ENCODE measurements at places on chromosomes 1 and 21. TPM values are rescaled to one million over a fixed set of nuclear protein-coding genes. Genes with fewer than 3 reads are reported as not detected.

The LCE1C gene
- total RNA-seq, result not detected

DNA sequence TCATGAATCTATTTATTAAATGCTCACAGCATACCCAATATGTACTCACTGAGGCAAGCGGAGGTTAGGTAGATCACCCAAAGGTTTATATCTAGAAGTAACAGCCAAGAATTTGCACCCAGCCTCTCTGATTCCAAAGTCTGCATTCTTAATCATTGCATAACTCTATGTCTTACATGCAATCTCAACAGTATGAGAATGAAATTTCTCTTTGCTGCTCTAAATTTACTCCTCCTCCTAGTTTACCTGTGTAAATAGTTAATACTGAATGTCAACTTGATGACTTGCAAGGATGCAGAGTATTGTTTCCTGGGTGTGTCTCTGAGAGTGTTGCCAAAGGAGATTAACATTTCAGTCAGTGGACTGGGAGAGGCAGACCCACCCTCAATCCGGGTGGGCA is 840.6 kb downstream of the BRINP3 start:
- H3K27me3 ChIP-seq, result no peaks in the 10 kb centered on the region
- no peaks in the 10 kb centered on the region for H3K4me1 ChIP-seq
- no peak for DNase-seq
- no peaks in the 10 kb centered on the region for H3K36me3 ChIP-seq

The LRRC53 gene
- total RNA-seq, result not detected

The SLC44A3 gene
- total RNA-seq, result 0.37 TPM

The S100A7A gene
- not detected for total RNA-seq

DNA sequence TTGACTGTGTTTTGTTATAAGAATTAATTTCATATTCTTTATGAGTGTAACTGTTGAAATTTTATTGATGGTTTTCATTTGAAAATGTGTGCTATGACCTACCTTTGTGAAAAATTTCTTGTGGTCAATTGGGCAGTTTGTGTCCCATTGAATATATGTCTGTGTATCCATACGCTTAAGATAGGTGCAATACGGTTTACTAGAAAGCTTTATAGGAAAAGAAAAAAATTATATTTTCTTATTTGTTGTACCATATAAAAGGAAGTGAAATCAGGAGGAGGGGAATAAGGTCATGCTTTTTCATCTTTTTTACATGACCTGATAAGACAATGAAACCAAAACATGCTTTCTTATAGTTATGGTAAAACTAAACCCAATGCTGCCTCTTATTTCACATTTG is 807.7 kb downstream of the USP25 start:
- no peak overlapping the region for H3K27ac ChIP-seq
- H3K4me1 ChIP-seq, result no peaks in the 10 kb centered on the region
- H3K36me3 ChIP-seq, result no peaks in the 10 kb centered on the region
- no peaks in the 10 kb centered on the region for H3K27me3 ChIP-seq
- no peak for DNase-seq

- peak overlapping the region; percentile 83 for H3K4me3 ChIP-seq
- DNase-seq, result no peak
- peaks cover 41% of the 10 kb centered on the region for H3K4me1 ChIP-seq
- no peaks in the 10 kb centered on the region for H3K27me3 ChIP-seq
- no peaks in the 10 kb centered on the region for H3K36me3 ChIP-seq
- peak overlapping the region; percentile 96 for H3K27ac ChIP-seq
Measured at GRCh38 chr1:228164561-228165371, 838 bp upstream of the IBA57 start.

The PDZK1IP1 gene
- not detected for total RNA-seq

GRCh38 chr1:16631248-16632043 is 18.1 kb upstream of the NBPF1 start:
- H3K4me3 ChIP-seq, result no peak overlapping the region
- peaks cover 4% of the 10 kb centered on the region for H3K4me1 ChIP-seq
- peak; percentile 17 for DNase-seq
- H3K27ac ChIP-seq, result no peak overlapping the region

The PTTG1IP gene
- total RNA-seq, result 70.2 TPM

GRCh38 chr1:203422116-203422515 is 53.5 kb upstream of the PRELP start:
- no peak overlapping the region for H3K4me3 ChIP-seq
- no peak for DNase-seq
- no peaks in the 10 kb centered on the region for H3K36me3 ChIP-seq
- no peak overlapping the region for H3K27ac ChIP-seq
- no peaks in the 10 kb centered on the region for H3K4me1 ChIP-seq

DNA sequence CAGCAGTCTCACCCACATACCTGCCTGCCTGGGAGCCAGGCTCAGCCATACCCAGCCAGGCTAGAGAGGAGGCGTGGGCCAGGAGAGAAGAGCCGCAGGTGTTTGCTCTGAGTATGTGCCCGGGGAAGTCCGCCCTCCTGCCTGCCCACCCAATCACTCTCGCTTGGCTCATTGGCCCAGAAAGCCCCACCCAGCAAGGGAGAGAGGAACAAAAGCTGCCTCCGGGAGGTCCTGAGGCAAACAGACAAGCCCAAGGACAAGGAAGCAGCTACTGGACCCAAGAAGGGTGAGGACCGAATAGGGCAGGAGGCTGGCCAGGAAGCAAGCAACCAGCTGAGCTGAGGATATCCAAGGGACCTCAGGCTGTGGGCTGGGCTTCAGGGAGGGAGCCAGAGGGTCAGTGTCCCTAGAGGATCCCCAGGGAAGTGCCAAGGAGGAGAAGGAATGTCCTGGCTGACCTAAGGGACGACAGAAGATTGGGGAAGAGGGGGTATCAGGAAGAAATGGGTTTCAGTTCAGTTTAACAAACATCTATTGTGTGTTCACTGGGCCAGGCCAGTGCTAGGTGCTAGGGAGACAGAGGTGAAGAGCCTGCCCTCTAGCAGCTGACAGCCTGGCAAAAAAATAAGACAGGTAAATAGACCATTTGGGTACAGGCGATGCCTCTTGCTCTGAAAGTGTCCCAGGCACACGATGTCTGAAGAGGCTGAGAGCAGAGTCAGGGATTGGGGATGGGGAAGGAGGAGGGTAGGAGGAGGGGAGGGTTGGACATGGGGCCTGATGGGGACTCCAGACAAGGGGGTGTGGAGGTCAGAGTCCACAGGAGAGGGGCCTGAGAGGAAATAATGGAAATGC is at the start of gene GJB4:
GJB4 (plus strand) TSS at position 238 of the 855 bp plus-strand sequence. CDS start 1,515 bp downstream, outside the sequence.
- H3K36me3 ChIP-seq, result no peaks in the 10 kb centered on the region
- H3K4me3 ChIP-seq, result no peak within 1 kb of the TSS
- H3K27me3 ChIP-seq, result no peaks in the 10 kb centered on the region

DNA sequence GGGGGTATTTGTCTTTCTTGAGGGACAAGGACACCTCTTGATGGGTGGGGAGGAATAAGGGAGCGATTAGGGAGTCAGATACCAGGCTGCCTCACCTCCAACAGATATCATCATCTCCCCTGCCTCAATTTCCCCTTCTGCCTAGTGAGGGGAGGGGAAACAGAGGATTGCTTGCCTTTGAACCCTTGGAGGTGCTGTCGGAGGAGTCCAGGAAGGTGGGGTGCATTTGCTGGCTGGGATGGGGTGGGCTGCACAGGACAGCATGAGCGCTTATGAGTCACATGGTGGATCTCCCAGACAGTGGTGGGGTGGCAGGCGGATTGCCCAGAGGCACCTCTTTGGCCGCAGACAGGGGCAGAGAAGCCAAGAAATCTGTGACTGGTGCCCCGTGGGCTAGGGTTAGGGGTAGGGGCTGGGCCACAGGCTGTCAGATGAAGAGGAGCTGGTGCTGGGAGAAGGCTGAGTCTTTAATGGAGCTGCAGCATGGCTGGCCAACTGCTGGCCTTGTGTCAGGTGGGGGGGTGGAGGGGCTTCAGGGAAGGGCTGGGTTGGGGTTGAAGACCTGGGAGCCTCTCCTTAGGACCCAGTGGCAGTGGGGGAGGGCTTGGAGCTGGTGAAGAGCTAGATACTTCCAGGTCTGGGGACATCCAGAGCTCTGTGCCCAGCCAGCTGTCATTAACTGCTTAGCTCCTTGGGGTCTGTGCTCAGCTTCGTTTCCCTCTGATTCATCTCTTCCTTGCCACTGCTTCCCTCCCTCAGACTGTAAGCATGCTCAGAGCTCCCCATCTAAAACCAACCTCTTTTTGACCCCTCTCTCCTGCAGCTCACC is 7.0 kb upstream of the ADORA1 start:
- no peak overlapping the region for H3K27ac ChIP-seq
- peaks cover 57% of the 10 kb centered on the region for H3K27me3 ChIP-seq
- H3K4me1 ChIP-seq, result peaks cover 4% of the 10 kb centered on the region
- H3K4me3 ChIP-seq, result no peak overlapping the region
- peak; percentile 4 for DNase-seq

The PCNX2 gene
- total RNA-seq, result 29.8 TPM

DNA sequence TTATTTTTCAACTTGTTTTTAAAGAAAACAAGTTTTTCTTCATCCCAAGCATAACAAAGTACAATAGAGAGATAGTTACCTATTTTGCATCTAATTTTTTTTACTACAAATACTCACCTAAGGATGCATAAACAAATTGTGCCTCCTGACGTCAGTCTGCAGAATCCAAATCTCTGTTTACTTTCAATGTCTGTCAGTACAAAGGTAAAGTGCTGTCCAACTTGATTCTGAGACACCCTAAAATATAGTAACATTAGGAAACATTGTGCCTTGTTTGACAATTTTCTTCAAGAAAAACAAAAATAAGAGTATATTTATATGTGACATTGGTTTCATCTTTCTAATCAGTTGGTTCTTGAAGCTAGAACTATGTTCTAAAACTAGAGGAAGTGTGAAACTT is 103.4 kb downstream of the DENND1B start:
- no peak overlapping the region for H3K4me3 ChIP-seq
- H3K4me1 ChIP-seq, result no peaks in the 10 kb centered on the region
- no peak overlapping the region for H3K27ac ChIP-seq
- no peaks in the 10 kb centered on the region for H3K27me3 ChIP-seq

DNA sequence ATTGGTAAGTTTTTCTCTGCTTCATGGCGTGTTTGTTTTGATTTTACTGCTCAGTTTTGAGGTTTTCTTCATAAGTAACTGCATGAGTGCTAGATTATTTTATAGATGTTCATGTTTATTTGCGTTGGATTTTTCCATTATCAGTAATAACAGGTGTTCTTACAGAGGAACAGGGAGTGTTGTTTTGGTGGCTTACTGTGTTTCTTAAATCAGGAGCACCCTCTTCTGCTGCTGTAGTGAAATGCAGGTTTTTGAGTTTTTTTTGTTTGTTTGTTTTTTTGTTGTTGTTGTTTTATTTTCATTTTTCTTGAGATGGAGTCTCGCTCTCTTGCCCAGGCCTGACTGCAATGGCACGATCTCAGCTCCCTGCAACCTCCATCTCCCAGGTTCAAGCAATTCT is 32.6 kb downstream of the CTBS start:
- H3K4me3 ChIP-seq, result no peak overlapping the region
- H3K27ac ChIP-seq, result no peak overlapping the region
- DNase-seq, result no peak
- peaks cover 9% of the 10 kb centered on the region for H3K36me3 ChIP-seq

- H3K27me3 ChIP-seq, result no peaks in the 10 kb centered on the region
- peak overlapping the region; percentile 25 for H3K4me3 ChIP-seq
- H3K36me3 ChIP-seq, result peaks cover 22% of the 10 kb centered on the region
Measured at GRCh38 chr1:226656601-226657277, 82.3 kb downstream of the ITPKB start.

The TSPEAR gene
- total RNA-seq, result not detected

DNA sequence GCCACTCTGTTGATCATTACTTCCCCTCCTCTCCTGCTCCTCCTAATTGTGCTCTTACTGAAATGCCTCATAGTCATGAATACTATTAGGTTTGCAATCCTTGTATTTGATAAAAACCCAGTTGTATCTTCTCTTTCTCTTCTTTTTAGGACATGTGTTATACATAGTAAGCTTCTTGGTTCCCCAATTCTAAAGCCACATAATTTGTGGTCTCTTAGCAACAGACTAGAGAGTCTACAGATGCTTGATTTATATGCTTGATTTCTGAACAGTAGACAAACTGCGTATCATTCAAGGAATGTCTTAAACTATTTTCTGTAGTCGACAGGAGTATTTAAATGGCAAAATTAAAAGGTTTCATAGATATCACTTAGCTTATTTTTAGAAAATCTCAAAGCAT is 1598.9 kb downstream of the PLA2G4A start:
- no peak for DNase-seq
- H3K36me3 ChIP-seq, result no peaks in the 10 kb centered on the region
- no peaks in the 10 kb centered on the region for H3K27me3 ChIP-seq
- H3K4me1 ChIP-seq, result no peaks in the 10 kb centered on the region
- no peak overlapping the region for H3K4me3 ChIP-seq

The AK2 gene
- 193 TPM for total RNA-seq

DNA sequence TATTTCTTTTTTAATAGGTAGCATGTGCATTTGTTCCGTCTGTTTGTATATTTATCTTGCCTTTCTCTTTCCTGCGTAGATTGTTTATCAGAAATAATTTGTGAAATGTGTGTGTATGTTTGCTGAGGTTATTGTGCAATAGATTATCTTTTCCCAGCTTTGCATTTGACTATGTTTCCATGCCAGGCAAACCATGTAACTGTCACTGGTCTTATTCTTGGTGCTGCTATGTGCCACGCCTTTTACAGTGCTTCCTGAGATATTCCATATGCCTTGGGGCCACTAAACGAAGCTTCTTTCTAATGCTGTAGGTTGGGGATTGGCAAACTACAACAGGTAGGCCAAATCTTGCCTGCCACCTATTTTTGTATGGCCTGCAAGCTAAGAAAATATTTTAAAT is 598.8 kb downstream of the PLPP3 start:
- DNase-seq, result no peak
- H3K4me3 ChIP-seq, result no peak overlapping the region
- H3K27me3 ChIP-seq, result no peaks in the 10 kb centered on the region
- no peaks in the 10 kb centered on the region for H3K36me3 ChIP-seq
